Central memory CD8-positive, alpha-beta T cell (primary cell): ENCODE measurements at places on chromosomes 3 and 15.

GRCh38 chr15:101054991-101055390, 135.8 kb downstream of the LRRK1 start:
- no peak for DNase-seq

- DNase-seq: no peak
These were observed 450.9 kb downstream of the MAGI1 start for GRCh38 chr3:65587650-65588439.

- no peak for DNase-seq
These were observed 16.4 kb downstream of the CHST13 start for GRCh38 chr3:126540342-126540849.

GRCh38 chr3:172624999-172625398, 85.9 kb downstream of the NCEH1 start:
- DNase-seq: no peak

- DNase-seq: no peak
These were observed 42.2 kb downstream of the KLHL25 start for GRCh38 chr15:85752491-85752961.

DNA sequence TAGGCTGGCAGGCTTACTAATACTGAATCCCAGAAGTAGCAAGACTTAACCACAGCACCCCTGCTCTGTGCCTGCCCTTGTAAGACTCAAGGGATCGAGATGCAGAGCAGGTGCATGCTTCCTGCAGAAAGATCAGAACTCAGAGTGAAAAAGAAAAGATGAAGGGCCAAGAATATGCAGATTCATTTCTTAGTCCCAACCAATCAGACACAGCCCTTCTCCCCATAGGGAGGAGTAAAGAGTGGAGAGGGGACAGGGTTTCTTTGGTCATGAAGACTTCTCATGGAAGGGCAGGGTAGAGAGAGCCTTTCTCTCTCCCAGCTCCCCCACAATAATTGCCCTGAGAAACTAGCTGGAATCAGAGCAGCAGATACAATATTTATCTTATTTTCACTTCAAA, 105.6 kb upstream of the MB21D2 start:
- no peak for DNase-seq
